ENCODE measurements at places on chromosomes 7 and 10. TPM values are rescaled to one million over a fixed set of nuclear protein-coding genes. Genes with fewer than 3 reads are reported as not detected.

DNA sequence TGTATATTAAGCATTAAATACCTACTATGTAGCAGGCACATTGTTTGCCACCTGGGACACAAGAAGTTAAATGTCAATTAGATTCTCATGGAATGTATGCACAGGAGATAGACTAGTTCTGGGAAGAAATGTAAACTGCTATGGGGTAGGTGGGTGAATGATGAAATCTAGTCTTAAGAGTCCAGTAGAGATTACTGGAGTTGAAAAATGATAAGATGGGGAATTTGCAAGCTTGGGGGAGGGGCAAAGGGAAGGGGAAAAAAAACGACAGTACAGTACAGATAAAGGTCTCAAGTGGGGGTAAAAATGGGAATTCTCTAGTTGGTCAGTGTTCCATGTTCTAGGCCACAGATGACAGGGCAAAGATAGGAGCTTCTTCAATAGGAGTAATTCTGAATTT, 94.4 kb downstream of the ATE1 start:
- no peak for DNase-seq

DNA sequence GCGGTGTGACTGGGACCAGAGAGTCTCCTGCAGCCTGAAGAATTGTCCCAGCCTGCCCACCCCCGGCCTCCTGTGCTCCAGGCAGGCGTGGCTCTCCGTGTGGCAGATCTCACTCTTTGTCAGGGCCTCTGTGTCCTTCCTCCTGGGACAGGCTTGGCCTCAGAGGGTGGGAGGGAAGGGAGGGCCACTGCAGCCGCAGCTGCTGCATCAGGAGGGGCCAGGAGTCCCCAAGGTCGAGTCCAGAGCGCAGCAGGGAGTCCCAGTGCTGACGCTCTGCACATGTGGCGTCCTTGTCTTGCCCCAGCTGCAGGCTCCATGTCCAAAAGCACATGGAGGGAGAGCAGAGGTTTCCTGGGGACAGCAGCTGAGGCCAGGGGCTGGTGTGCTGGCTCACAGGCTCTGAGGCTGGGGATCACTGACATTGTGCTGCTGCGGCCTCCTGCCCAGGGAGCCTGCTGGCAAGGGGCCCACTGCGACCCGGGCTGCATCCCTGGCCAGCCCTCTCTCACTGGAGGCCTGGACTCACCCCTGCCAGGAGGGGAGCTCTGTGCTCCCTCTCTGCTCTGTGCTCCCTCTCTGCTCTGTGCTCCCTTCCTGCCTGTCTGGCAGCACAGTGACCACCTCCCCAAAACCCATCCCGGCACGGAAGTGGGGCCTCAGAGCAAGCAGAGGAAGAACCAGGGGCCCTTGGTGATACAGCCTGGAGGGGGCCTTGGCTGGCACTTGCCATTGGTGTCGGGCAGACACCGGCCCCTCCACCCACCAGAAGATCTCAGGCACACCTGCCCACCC, 114.6 kb upstream of the RET start:
- peak; percentile 74 for DNase-seq

DNA sequence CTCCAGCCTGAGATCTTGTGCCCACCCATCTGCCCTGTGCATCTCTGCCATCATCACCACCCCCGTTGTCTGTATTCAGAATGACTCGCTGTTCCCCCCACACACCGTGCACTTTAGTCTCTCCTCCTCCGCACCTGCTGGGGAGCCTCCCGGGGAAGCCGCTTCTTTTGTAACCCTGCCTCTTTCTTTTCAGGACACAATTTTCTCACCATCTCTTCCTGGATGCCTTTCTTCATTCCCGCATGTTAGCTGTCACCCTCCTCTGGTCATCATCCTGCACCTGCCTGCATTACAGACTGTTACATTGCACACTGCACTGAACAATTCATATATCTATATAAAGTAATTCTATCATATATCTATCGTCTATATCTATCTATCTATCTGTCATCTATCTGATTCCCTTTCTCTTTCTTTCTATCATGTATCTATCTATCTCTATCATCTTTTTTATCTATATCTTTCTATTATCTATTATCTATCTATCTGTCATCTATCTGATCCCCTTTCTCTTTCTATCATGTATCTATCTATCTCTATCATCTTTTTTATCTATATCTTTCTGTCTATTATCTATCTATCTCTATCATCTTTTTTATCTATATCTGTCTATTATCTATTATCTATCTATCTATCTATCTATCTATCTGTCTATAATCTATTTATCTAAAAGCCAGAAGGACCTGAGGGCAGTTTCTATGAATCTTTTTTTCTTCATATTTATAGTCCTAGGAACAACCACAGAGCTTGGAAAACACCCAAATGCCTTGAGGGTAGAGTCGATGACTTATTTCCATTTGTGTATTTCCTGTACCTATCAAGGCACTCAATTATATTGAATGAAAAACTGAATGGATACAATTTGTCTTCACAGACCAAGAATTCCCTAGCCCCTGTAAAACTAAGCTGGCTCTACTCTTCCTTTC, 642.5 kb downstream of the ACTR3B start:
- DNase-seq, result no peak

DNA sequence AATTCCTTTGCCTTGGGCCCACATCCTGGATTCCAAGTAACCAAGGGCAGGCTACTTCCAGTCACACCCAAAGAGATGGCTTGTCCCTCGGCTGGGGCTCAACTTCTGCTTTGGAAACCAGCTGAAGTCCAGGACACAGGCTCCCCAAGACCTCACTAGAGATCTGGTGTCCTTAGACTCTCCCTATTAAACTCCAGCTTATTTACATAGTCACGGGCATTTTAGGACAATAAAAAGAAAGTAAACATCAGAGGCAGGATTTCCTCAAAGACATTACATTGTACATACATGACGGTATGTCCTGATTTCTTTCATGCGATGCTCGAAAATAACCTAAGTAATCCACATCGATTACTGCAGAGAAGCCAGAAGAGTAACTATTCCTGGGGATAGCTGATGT, 461.5 kb upstream of the C7orf33 start:
- no peak for DNase-seq

GRCh38 chr7:71363627-71364026, 231.7 kb downstream of the GALNT17 start:
- DNase-seq, result no peak

- no peak for DNase-seq
Measured at GRCh38 chr7:51188987-51189386, 127.6 kb downstream of the COBL start.

DNA sequence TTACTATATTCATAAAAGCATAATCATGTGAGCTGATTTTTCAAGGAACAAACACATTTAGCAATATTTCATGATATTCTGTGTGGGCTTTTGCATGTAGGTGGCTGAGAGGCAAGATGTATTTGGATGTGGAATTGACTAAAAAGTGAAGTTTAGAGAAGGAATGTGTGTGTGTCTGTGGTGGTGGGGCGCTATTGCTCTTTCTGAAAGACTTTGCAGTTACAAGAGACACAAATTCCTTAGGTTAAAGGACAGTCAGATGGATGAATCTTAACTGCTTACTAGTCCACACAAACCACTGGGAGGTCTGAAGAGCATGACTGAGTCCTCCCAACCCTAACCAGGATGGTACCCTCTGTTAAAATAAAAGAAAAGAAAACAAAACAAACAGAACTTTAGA, 200.1 kb downstream of the SDHAF3 start:
- no peak for DNase-seq

DNA sequence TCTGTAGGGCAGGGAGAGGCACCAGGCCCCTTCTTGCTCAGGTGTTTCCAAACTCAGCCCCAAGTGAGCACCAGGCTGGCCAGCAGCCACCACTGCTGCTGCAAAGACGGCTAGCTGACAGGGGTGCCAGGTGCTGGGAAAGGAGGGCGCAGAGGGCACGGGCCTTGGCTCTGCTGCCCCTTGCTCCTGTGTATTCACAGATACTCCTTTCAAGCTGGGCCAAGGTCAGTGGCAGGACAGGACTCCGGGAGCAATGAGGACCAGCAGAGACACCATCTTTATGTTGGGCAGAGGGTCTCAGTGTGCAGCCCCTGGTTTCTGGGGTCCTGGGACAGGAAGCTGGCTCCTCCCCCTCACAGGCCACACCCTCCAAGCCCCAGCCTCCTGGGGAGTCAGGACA, 110.1 kb downstream of the SMURF1 start:
- no peak for DNase-seq

DNA sequence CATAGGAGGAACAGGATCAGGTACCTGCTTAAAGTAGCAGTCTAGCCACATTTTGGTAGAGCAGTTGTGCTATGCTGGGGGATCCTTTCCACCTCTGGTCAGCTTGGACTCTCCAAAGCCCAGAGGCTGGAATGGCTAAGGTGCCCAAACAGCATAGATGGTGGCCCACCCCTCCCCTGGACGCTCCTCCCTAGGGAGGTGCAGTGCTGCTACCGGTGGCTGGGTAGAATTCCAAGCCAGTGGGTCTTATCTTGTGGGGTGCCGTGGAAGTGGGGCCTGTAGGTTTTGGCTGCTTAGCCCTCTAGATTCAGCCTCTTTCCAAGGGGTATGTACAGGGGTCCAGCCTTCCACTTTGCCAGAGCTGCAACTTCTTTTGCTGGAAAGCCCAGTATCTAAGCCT, 44.0 kb downstream of the RUNDC3B start:
- DNase-seq, result no peak

- no peak for DNase-seq
Measured at GRCh38 chr7:110677405-110677804, 413.5 kb upstream of the LRRN3 start.

- no peak for DNase-seq
Measured at GRCh38 chr10:14971867-14972448, 12.8 kb downstream of the MEIG1 start.

- no peak for DNase-seq
Measured at GRCh38 chr10:100693821-100694220, 51.6 kb upstream of the PAX2 start.

DNA sequence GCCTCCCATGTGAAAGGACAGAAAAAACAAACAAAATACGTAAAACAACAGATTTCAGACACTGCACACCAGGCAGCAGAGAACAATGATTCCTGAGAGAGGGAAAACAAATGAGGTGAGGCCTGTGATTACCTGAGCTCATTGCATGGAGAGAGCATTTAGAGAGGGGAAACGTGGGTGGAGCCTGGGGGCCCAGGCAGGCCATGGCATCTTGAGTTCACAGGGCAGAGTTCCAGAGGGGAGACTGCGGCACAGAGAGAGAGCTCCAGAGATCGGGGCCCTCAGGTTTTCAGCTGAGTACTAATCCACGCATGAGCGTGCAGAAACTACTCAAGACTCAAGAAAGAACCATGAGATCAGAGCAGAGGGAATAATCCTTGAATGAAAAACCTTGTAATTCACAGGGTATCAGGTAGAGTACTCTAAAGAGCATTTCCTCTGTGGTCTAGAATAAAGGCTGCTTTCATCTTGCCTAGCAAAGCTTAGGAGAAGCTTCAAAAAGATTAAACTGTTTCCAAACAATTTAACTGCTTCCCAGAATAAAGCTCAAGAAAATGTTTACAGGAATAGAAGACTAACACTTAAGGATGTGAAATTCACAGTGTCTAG, 46.6 kb upstream of the ARHGAP12 start:
- DNase-seq, result no peak

GRCh38 chr7:92121681-92122080, 12.6 kb downstream of the CYP51A1 start:
- no peak for DNase-seq

DNA sequence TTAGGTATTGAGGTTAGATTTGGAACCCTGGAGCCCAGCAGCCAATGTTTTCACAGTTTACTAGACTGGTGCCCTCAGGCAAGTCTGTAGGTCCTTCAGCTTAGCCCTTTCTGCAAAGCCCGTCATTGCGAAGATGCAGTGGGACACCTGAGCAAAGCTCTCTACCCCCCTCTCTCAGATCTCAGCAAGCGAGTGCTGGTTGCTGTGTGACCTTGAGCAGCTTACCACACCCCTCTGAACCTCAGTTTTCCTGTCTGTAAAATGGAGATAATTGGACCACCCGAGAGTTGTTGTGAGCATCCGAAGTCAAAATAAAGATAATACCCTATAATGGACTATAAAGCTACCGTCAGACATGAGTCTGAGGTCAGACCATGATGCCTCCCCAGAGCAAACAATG, 3.7 kb downstream of the NPC1L1 start:
- no peak for DNase-seq

DNA sequence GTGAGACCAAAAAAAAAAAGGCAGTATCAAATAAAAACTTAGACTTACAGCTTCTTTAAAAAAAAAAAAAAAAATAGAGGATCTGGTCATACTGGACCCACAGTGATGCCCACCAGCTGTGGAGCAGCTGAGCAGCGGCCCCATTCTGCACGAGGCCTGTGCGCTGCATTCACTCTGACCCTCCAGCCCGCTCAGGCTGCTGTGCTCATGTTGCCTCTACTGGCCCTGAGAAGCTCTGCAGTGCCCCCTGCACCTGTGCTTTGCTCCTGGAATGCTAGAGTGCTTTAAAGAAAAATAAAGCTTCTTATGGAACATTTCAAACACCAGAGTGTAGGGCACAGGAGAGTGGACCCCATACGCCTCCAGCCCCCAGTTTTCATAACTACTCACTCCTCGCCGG, 33.2 kb downstream of the TMEM120A start:
- DNase-seq, result no peak

GRCh38 chr7:38822549-38822948, 86.4 kb downstream of the VPS41 start:
- no peak for DNase-seq

DNA sequence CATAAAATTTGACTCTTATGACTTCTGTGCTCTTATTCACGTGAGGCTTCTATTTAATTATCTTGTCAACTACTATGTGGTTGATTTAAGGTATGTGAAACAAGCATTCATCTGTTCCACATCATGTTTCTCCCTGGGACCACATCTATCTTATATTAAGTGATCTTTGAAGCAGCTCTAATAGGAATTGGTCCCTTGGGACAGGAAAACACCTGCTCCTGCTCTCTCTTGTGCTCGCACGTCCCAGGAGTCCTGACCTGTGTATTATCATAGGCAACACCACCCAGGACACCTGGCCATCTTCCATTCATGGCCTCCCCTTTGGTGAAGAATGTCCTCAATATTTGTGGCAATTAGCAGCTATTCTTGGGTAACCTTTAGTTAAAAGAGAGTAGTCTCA, 269.2 kb downstream of the NRG3 start:
- DNase-seq, result no peak

The FOXP2 gene
- 29.7 TPM for total RNA-seq

The LRRD1 gene
- 0.49 TPM for total RNA-seq

The GRID2IP gene
- not detected for total RNA-seq

The WDR86 gene
- 19.4 TPM for total RNA-seq

The OPN4 gene
- total RNA-seq, result not detected

The RAB19 gene
- not detected for total RNA-seq

The LIPK gene
- total RNA-seq, result not detected

The CTAGE4 gene
- 6.6 TPM for total RNA-seq

The CLCN1 gene
- total RNA-seq, result not detected
